ENCODE measurements at places on chromosomes 5 and 9. TPM values are rescaled to one million over a fixed set of nuclear protein-coding genes. Genes with fewer than 3 reads are reported as not detected.

The PLCXD3 gene
- total RNA-seq, result 9.5 TPM

The FOXE1 gene
- total RNA-seq, result 0.78 TPM

The SLC27A6 gene
- total RNA-seq, result 17.1 TPM

The PCDHGA4 gene
- total RNA-seq, result 0.97 TPM

The C5orf52 gene
- total RNA-seq, result not detected

- no peak overlapping the region for H3K4me3 ChIP-seq
- H3K4me1 ChIP-seq, result no peaks in the 10 kb centered on the region
These were observed 36.8 kb upstream of the C5orf58 start for GRCh38 chr5:170195961-170196360.

DNA sequence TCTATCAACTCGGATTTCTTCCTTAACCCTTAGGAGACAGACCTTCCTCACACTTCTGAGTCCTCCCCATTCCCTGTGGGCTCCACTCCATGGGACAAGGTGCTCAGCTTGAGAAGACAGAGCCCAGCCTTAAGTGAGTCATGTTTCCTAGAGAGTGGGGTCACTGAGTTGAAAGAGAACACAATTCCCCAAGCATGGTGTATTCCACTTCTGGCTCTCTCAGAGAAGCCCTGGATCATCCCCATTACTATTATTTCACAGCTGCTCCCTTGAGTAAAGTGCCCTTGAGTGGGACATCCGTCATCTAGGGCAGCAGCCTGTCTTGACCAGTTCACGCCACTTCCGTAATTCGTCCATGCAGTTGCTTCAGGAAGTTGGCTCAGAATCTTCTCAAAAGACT is 604.8 kb downstream of the BNC2 start:
- H3K4me3 ChIP-seq, result no peak overlapping the region
- H3K27me3 ChIP-seq, result no peaks in the 10 kb centered on the region
- no peaks in the 10 kb centered on the region for H3K36me3 ChIP-seq
- no peak for DNase-seq
- H3K4me1 ChIP-seq, result peaks cover 3% of the 10 kb centered on the region
- H3K27ac ChIP-seq, result no peak overlapping the region

DNA sequence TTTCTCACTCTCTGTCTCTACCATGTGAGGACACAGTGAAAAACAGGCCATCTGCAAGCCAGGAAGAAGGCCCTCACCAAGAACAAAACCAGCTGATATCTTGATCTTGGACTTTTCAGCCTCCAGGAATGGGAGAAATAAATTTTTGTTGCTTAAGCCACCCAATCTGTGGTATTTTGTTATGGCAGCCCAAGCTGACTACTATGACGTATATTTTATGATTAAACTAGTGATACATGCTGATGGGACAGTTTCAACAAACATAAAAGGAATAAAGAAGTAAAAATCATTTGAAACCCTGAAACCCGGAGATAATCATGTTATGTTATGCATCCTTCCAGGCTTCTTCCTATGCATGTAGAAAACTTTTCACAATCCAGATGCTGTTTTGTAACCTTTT is 71.5 kb upstream of the ERBIN start:
- no peaks in the 10 kb centered on the region for H3K27me3 ChIP-seq
- H3K27ac ChIP-seq, result no peak overlapping the region
- H3K4me3 ChIP-seq, result no peak overlapping the region
- no peaks in the 10 kb centered on the region for H3K4me1 ChIP-seq

GRCh38 chr5:33072296-33072695 is 361.2 kb downstream of the NPR3 start:
- no peak for DNase-seq
- no peaks in the 10 kb centered on the region for H3K36me3 ChIP-seq
- no peaks in the 10 kb centered on the region for H3K4me1 ChIP-seq

DNA sequence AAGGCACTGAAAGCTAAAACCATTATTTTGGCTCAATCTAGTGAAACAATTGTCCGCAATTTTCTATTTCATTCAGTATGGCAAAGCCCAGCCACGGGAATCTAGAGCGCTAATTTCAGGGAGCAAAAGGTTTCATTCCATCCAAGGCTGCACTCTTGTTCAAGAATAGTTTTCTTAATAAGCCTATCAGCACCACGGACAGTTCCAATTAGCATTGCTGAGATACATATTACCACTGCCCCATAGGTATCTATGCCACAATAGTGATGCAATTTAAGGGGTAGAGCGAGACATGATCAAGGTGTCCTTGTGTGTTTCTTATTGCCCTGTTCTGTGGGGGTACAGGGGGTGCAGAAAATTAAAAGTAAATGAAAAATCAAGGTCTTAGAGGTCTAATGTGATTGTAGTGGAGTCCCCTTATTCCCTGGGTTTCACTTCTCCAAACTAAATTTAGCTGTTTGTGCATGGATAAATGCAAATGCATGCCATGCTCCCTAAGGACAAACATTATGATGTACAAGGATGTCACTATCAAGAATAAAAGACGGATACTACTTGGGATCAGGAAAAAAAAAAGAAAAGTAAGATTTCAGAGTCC is 45.5 kb downstream of the SPOCK1 start:
- H3K4me3 ChIP-seq, result no peak overlapping the region
- no peaks in the 10 kb centered on the region for H3K36me3 ChIP-seq
- H3K27ac ChIP-seq, result no peak overlapping the region
- DNase-seq, result no peak

- H3K27ac ChIP-seq, result no peak overlapping the region
- peaks cover 16% of the 10 kb centered on the region for H3K4me1 ChIP-seq
- no peak overlapping the region for H3K4me3 ChIP-seq
These were observed 664 bp upstream of the RAB3C start for GRCh38 chr5:58582019-58582802.

DNA sequence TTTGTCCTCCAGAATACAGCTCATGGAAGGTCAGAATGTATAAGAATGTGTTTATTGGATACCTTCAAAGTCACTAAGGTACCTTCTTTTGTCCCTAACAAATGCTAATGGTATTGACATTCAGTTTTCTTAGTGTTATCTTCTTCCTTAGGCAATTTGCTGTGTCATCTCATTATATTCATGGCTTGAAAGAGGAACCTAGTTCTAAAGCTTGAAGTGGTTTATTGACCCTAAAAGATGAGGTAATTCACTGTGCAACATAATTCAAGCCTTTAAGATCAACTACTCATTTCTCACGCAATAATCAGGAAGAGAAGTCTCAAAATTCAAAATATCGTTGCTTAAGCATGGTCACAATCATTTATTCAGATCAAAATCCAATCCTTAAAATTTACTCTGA is 342.7 kb upstream of the RIOK2 start:
- no peaks in the 10 kb centered on the region for H3K36me3 ChIP-seq
- no peaks in the 10 kb centered on the region for H3K27me3 ChIP-seq
- no peak overlapping the region for H3K27ac ChIP-seq
- H3K4me1 ChIP-seq, result no peaks in the 10 kb centered on the region

DNA sequence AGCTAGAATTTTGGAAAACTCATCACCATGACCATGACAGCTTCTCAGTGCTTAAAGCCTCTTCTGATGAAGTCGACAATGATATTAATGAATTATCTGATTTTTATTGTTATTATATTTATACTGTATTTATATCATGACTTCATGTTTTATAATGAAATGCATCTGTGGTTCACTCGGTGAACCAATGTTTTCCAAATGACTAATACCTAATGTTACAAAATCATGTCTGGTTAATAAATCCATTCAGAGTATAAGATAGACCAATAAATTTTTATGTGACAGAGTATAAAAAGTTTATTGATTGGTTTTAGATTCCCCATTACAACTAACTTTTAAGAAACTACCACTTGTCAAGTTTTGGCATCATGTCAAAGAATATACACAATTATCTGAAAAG is 416.5 kb downstream of the MLLT3 start:
- H3K4me1 ChIP-seq, result no peaks in the 10 kb centered on the region
- H3K4me3 ChIP-seq, result no peak overlapping the region

Measured in adrenal gland (tissue), 19 donors.